ENCODE measurements at places on chromosomes 7 and 10.
A peak's percentile ranks its signal among the peaks of the same experiment; 100 is the strongest.

DNA sequence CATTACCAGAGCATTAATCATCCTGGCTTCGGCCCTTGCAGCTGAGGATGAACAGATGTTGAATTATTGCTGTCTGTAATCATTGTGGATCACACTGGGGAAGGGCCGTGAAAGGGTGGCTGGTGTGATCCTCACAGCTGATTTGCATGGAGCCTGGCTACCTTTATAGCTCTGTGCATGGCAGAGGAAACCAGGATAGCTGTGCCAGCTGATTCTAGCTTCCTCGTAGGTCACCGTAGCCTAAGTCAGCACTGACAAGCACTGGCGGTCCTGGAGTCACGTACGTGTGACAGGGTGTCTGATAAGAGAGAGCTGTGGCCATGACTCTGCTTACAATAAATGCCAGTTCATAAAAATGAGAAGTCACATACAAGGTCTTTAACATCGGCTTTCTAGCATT lies 76.5 kb downstream of the INSYN2A start:
- no peak for DNase-seq

GRCh38 chr7:3146571-3147226 lies 103.0 kb upstream of the CARD11 start:
- no peak for DNase-seq

DNA sequence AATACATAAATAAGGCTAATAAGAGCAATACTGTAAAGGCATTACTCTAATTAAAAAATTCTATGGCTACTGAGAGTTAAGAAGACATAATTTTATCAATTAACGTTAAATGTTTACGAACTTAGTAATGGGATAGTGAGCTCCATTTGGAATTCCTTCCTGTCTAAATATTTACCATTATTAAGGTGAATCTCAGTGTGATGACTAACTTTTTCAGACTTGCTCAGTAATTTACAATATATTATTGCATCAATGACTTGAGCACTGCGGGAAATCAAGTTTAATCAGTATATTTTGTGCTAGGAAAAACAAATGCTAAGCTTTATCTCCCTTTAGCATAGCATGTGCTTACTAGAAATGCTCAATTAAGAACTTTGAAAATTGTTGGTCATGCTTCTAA lies 282.5 kb upstream of the TEX47 start:
- no peak for DNase-seq

GRCh38 chr10:22245567-22245966 lies 27.8 kb upstream of the EBLN1 start:
- DNase-seq: no peak

DNA sequence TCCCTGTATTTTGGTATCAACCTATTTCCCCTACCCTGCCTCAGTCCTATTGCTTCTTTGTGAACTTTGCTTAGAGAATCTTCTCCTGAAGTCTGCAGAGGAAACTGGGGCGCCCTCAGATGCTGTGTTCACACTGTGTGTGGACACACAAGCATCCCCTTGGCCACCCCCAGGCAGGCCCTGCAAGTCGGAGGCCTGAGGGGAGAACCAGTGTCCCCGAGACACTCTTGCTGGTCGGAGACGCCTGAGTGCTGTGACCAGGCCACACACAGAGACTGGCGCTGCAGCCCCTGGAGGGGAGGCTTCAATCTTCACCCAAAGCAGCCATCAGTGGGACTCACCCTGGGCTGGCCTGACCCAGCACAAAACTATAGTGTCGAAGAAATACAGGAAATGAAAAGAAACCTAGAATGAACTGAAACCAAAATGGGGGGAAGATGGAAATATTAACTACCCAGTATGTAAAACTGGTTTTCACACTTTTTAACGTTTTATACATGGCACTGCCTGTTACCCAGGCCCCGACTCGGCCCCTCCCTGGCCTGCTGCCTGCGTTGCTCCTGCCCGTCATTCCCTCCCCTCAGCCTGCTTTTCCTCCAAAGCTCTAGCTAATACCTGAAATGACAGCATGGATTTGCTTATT lies 48.4 kb upstream of the FAM20C start:
- DNase-seq: no peak

DNA sequence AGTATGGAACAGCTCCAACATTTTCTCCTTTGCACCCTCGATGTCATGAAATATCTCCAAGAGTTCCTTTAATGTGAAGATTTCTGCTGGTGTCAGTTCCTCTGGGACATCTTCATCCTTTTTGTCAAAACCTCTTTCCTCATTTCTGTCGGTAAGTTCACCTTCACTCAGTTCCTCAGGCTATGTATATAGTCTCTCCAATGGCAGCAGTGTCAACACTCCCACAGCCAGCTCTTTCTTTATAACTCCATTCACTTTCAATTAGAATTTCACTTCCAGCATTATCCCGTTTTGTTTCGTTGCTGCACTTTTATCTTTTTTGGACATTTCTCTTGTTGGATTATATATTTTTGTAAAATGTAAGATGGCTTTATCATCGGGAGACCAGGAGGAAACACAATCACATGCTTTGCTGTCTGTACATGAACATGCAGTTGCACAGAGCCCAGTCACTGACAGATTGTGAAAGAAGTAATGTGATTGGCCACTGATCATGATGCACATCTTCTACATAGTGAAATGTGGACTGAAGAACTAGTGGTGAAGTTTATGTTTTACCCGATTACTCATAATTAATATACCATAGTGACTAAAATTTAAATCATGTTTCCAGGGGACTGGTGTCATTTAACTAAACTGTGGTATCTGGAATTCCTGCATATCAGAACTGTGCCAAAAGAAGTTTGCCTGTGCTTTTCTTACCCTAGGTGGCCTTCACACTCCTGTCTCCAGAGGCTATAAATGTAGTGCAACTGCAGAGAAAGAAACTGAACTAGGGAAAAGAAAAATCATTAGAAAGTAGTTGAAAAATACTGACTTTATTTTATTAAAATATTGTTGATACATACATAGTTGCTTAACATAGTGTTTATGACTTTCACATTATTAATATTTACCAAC lies 289.6 kb downstream of the PPP1R3A start:
- DNase-seq: no peak

GRCh38 chr10:22560096-22560912 lies 154.1 kb downstream of the PIP4K2A start:
- no peak for DNase-seq

- no peak for DNase-seq
Measured at GRCh38 chr7:127865466-127865865, 165.8 kb downstream of the LRRC4 start.

GRCh38 chr7:3117081-3117480 lies 73.4 kb upstream of the CARD11 start:
- DNase-seq: no peak

DNA sequence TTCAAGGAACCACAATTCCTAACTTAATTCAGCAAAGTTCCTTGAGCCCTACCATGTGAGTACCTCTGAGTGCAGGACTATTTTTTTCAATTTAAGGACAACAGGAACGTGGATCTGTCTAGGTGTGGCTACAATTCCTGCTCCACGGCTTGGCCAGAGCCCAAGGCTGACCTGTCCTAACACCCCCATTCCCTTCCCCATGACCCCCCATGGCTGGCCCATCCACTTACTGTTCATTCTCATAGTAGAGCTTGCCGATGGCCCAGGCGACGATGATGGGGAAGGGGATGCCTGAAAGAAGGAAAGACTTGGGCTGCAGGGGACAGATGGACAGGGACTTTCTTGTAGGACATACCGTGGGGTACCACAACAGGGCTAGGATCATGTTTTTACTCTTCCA lies 20.3 kb downstream of the CRHR2 start:
- no peak for DNase-seq

DNA sequence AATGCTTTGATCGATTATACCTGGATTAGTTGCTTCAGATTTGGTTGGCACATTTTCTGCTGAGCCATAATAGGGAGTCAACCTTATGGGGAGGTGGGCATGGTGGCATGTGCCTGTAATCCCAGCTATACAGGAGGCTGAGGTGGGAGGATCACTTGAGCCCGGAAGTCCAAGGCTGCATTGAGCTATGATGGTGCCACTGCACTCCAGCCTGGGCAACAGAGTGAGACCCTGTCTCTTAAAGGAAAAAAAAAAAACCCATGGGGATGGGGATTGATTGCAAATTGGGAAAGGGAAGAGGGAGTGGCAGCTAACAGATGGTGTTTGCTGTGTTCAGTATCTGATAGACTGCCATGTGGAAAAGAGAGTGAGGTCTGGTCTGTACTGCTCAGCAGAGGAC lies 11.1 kb downstream of the STK17A start:
- no peak for DNase-seq

DNA sequence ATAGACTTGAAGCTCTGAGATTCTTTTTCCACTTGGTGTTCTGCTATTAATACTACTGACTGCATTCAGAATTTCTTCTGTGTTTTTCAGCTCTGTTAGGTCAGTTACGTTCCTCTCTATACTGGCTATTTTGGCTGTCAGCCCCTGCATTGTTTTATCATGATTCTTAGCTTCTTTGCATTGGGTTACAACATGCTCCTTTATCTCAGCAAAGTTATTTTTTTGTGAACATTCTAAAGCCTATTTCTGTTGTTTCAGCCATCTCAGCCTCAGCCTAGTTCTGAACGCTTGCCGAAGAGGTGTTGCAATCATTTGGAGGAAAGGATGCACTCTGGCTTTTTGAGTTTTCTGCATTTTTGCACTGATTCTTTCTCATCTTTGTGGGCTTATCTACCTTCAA lies 201.5 kb upstream of the GNAI1 start:
- DNase-seq: no peak

DNA sequence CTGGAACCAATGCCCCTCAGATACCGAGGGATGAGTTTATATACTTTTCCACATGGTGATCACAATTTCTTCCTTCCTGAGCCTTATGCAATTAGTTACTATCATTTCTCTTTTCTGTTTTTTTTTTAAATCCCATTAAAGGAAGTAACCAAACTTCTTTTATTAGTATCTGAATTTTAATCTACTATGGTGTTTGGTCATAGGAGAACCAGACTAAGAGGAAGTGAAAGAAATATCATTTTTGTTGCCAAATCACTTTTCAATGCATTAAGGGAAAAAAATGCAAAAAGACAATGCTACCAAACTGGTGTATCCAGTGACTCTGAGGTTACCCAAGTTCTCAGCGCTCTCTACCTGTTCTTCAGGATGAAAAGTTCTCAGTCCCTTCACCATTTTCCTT lies 167.7 kb downstream of the NXPH1 start:
- DNase-seq: no peak

- DNase-seq: no peak
Measured at GRCh38 chr7:51666266-51666665, 349.7 kb upstream of the COBL start.

GRCh38 chr7:132446666-132447278 lies 129.5 kb downstream of the PLXNA4 start:
- no peak for DNase-seq

DNA sequence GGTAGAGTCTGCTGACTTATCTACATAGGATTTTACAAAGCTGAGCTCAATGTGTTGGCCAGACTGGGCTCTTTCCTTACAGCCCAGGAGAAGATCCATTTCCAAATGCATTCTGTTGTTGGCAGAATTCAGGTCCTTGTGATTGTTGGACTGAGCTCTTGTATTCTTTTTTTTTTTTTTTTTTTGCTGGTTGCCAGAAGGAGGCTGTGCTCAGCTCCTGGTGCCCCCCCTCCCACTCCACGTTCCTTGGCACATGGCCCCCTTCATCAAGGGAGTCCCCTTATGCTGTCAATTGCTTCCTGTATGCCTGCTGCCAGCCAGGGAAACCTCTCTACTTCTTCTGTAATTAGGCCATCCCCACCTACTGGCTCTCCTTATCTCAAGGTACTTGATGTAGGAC lies 518.1 kb upstream of the AKR1E2 start:
- DNase-seq: no peak

GRCh38 chr7:44995555-44996493 lies 4.2 kb upstream of the CCM2 start:
- DNase-seq: no peak

- no peak for DNase-seq
Measured at GRCh38 chr7:144023171-144023827, 23.2 kb downstream of the OR6B1 start.

GRCh38 chr10:63631991-63632390 lies 110.8 kb downstream of the REEP3 start:
- DNase-seq: no peak

GRCh38 chr10:31099664-31100063 lies 68.0 kb upstream of the ZNF438 start:
- DNase-seq: no peak

DNA sequence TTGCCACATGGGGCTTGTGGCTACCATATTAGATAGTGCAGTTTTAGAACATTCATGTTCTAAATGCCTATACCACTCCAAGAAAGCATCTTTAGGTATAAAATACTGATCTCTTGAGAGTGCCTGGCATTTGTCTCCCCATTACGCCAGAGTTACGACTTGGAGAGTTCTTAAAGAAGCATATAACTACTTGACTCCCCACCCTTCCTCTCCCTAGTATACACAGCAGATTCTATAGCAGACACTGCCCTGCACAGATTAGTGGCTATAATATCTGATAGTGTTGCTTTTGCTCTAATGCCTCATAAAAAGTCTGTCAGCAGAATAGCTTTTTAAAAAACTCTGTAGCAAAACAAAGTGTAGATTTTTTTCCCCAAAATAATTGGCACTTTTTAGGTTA lies 90.8 kb downstream of the ZMYND11 start:
- no peak for DNase-seq

DNA sequence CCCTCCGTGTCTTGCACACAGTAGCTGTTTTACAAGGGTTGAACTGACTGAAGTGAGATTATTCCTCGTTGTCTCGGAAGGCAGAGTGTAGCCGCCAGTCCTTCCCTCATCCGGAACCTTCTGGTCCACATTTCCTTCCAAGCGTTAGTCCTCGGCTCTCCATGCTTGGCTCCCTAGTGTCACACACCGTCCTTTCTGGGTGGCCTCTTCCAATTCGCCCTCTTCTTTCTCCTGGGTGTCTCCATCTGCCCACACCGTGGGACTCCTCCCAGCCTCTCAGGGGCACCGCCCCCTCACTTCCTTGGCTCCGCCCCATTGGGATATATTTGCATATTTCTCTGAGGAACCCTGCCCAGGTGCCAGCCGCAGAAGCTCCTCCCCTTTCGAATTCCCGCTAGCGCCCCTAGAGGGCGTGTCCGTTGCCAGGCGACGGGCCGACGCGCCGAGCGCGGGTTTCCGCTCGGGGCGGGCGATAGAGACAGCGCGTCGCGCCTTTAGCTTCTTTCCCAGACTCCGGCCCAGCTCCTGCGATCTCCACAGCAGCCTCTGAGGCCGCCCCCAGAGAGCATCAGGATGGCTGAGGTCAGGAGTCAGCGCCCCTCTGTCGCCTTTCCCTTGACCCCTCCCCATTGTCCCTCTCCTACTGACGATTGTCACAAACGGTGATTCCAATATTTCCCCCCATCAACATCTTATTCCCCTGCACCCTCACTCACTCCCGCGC lies at the start of gene CFAP58:
Gene CFAP58, plus strand, starts transcription at position 509 of the 724 bp plus-strand sequence. Its CDS starts 65 bp downstream, at position 574.
- DNase-seq: peak; percentile 86

DNA sequence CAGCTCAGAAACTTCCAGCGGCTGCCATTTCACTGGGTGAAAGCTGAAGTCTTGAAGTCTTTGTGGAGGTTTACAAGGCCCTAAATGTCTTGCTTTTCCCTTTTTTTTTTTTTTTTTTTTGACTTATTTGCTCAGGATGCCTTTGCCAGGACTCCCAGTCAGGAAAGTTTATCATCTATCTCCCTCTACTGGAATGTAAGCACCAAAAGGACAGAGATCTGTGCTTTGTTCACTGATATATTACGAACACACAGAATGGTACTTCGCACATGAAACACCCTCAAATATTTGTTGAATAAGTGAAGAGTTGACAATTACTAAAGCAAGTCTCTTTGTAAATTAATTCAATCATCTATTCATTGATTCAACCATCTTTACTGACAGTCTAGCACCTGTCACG lies 23.2 kb downstream of the ABCB4 start:
- no peak for DNase-seq
